ENCODE measurements at places on chromosomes 5 and 9.

DNA sequence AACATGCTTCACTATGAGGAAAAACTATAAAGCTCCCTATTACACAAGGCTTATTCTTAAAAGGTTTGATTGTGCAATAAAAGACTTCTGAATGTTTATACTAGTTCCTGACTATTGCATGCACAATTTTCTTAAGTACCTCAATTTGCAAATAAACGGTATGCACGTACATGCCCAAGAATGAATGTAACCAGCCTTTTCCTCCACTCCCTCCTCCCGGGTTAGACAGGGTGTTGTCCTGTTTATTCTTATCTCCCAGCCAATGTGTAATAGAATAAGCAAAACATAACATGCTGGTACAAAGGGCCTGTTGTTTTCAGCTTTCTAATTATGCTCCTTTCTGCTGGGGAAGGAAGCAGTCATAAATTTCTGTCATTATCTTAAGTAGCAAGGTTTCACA is 79.1 kb downstream of the AOPEP start:
- no peak for DNase-seq
- H3K36me3 ChIP-seq = no peaks in the 10 kb centered on the region
- no peak overlapping the region for H3K27ac ChIP-seq
- no peaks in the 10 kb centered on the region for H3K27me3 ChIP-seq
- no peak overlapping the region for H3K4me3 ChIP-seq

DNA sequence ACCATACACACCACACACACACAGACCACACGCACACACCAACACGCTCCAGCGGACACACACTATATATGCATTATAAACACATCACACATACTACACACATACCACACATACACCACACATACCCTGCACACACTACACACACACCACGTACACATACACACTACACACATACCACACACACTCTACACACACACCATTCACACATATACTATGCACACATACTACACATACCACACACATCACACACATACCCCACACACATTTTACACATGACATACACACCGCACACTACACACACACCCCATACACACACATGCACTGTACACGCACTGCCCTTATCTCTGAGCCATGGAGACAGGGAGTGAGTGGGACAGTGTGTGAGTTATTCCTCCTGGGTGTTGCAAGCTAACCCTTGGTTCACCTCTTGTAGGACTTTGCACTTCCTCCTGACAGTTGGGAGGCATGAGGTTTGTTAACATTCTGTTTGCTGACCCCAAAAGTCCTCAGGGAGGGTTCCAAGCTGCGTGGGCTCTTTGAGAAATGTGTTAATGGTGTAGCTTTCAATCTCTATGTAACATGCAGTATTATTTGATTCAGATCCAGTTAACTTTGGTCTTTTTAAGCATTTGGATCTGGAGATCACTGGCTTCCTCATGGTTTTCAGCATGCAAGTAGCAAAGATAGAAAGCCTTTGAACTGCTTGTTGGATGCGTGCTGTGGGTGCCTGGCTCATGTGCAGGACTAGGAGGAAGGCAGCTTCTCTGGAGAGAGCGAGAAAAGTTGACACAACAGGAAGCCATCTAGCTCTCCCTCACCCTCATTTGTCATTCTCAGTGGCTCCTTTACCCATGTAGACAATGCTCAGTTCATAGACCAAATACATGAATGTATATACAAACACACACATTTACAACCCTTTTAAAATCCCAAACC is 13.7 kb downstream of the IL31RA start:
- H3K27me3 ChIP-seq = no peaks in the 10 kb centered on the region
- no peaks in the 10 kb centered on the region for H3K4me1 ChIP-seq
- no peaks in the 10 kb centered on the region for H3K36me3 ChIP-seq

- no peak overlapping the region for H3K27ac ChIP-seq
- DNase-seq = no peak
- H3K36me3 ChIP-seq = no peaks in the 10 kb centered on the region
Observed at GRCh38 chr5:61808091-61808490, 476.0 kb downstream of the ZSWIM6 start.

GRCh38 chr5:151961557-151961956 is 36.9 kb upstream of the GLRA1 start:
- peaks cover 4% of the 10 kb centered on the region for H3K4me1 ChIP-seq
- no peak overlapping the region for H3K4me3 ChIP-seq
- DNase-seq = no peak
- H3K27me3 ChIP-seq = no peaks in the 10 kb centered on the region
- H3K36me3 ChIP-seq = no peaks in the 10 kb centered on the region
